ENCODE measurements at places on chromosomes 6 and 20. TPM values are rescaled to one million over a fixed set of nuclear protein-coding genes. Genes with fewer than 3 reads are reported as not detected.

Gene AP5S1
- total RNA-seq = 10.8 TPM

DNA sequence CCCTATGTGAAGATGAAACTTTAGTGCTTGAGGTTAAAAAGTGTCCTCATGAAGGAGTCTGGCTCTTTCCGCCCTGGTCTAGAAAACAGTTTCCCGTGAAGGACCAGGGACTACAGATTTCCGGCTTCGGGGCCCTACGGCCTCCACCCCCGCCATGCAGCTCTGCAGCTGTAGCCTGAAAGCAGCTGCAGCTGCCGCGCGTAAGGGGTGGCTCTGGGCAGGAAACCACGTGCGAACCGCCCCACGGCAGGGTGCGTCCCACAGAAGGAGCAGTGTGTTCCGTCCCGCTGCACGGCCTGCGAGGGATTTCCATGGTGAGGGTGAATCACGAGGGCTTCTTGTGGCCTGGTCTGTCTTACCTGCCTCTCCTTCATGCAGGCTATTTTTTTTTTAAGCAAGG, 117.0 kb downstream of the ERMARD start:
- DNase-seq = peak; percentile 54
- H3K27ac ChIP-seq = no peak overlapping the region
- peaks cover 12% of the 10 kb centered on the region for H3K4me1 ChIP-seq
- H3K4me3 ChIP-seq = no peak overlapping the region
- H3K27me3 ChIP-seq = no peaks in the 10 kb centered on the region
- no peaks in the 10 kb centered on the region for H3K36me3 ChIP-seq

GRCh38 chr6:21855811-21856455, 262.4 kb downstream of the SOX4 start:
- no peaks in the 10 kb centered on the region for H3K4me1 ChIP-seq
- no peak overlapping the region for H3K27ac ChIP-seq
- no peak overlapping the region for H3K4me3 ChIP-seq
- no peaks in the 10 kb centered on the region for H3K36me3 ChIP-seq
- no peaks in the 10 kb centered on the region for H3K27me3 ChIP-seq

GRCh38 chr6:34819571-34820480, 27.9 kb downstream of the BLTP3A start:
- DNase-seq = no peak
- H3K4me1 ChIP-seq = no peaks in the 10 kb centered on the region
- H3K36me3 ChIP-seq = no peaks in the 10 kb centered on the region
- H3K4me3 ChIP-seq = no peak overlapping the region
- no peaks in the 10 kb centered on the region for H3K27me3 ChIP-seq

GRCh38 chr6:134903448-134903847, 46.5 kb downstream of the ALDH8A1 start:
- no peak for DNase-seq
- H3K27me3 ChIP-seq = no peaks in the 10 kb centered on the region
- H3K4me1 ChIP-seq = no peaks in the 10 kb centered on the region
- no peak overlapping the region for H3K4me3 ChIP-seq

Data from naive thymus-derived CD4-positive, alpha-beta T cell (primary cell).